ENCODE measurements at places on chromosomes 2 and 18.

DNA sequence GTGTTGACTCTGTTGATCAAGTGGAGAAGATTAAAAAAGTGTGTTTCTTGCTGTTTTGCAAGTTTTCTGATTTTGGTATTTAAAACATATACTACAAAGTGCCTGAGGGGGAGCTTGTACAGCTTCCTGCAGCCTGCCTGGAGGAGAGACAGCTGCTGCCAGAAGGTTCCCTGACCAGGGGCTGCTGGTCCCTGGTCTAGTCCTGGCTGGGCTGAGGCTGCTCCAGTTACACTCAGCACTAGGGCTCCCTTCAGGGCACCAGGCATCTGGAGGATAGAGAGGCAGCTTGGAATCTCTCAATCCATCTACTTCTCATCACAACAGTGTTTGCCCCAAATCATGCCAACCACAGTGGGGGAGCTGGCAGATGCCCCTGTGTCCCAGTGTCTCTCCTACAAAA is 4.8 kb downstream of the MC2R start:
- no peak for DNase-seq

- no peak for DNase-seq
These were observed 37.2 kb upstream of the SNED1 start for GRCh38 chr2:240960971-240961876.

DNA sequence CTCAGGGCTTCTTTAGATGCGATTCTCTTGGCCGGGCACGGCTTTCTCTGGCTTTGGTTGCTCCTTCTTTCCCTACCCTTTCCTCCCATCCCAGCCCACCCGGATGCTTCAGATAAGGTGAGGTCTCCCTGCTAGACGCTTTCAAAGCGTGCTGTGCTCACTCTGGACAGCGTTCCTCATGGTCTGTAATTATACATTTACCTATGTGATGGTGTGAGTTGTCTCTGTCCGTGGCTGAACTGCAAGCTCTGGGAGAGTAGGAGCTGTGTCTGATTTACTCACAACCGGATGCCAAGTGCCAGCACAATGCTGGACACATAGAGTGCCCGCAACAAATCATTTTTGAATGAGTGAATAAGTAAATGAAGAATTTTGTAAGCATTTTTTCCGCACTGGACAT is 26.8 kb upstream of the PNPT1 start:
- DNase-seq, result no peak

DNA sequence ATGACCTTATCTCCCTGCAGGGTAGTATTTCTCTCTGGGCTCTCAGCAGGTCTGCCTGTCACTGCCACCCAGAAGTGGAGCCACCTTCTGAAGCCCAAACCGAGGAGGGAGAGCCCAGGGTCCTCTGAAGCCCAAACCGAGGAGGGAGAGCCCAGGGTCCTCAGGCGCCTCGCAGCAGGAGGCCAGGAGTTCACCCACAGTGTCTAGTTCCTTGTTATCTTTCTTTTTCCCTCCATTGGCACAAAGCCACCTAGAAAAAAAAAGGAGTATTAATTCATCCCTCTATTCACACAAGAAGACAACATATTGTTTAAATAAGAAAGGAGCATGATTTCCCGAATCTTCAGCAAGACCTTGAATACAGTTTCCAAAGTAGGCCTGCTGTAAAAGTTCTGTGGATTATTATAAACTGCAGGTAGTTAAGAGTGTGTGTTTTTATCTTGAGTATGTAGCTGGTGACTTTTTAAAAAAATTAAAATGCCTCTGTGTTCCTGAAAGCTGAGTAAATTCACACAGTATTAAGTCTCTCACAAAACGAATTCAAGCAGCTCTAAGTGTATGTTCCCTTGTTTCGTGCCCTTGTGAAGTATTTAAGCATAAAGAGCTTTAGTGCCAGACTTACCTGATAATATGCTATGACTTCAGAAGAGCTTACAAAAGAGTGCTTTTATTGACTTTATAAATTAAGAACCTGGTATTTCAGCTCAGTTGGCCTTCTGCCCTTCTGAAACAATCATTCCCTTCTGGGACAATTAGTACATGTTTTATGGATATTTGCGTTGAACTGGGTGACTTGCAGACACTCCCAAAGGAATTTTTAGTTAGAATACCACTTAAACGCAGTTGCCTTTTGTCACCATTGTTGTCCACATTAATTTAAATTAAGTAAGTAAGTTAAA is 11.7 kb upstream of the GRHL1 start:
- no peak for DNase-seq

- DNase-seq, result no peak
These were observed 380.0 kb upstream of the ACVR2A start for GRCh38 chr2:147464737-147465357.

- DNase-seq, result no peak
These were observed 667.6 kb downstream of the CNTNAP5 start for GRCh38 chr2:124692707-124693106.

- no peak for DNase-seq
These were observed 37.7 kb upstream of the RNF103 start for GRCh38 chr2:86661333-86661732.

- DNase-seq, result no peak
These were observed 8.1 kb downstream of the SIX2 start for GRCh38 chr2:45000921-45001868.

DNA sequence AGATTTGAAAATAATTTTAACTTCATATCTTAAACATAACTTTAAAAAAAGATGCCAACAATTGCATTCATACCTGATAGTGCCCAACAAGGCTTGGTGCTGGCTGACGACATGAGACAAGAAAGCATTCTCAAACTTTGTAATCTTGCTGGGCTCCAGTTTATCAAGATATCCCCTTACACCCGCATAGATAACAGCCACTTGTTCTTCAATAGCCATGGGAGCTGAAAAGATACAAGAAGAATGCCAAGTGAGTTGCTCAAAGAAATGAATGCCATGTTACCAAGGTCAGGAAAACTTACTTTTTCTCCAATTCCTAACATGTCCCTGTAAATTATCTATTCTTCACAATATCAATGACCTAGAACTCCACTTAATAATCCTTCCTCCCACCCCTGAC is 12.4 kb upstream of the PSTPIP2 start:
- DNase-seq, result no peak

- DNase-seq, result peak; percentile 76
These were observed 1.4 kb downstream of the WNT6 start for GRCh38 chr2:218860950-218861381.

DNA sequence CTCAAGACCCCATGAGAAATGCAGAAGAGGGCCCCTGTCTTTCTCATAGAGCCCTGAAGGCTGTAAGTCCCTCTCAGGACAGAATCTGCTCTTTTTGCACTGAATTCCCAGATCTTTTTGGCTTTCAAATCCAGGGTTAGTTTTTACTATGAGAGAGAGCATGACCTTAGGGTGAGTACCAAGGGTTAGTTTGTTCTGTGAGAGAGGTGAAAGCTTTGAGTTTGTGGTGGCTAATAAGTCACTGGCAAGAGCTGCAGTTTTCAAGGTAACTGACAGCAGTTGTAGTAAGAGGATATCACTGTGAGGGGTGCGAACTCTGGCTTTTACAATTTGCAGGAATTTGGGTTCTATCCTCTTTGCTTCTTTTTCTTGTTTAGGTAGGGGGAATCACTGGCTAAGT is 248.4 kb upstream of the KCNH7 start:
- DNase-seq, result no peak

- DNase-seq, result no peak
These were observed 114.2 kb downstream of the SRBD1 start for GRCh38 chr2:45496869-45497268.
